ENCODE measurements at places on chromosomes 1 and 21. TPM values are rescaled to one million over a fixed set of nuclear protein-coding genes. Genes with fewer than 3 reads are reported as not detected.

The OR2T33 gene
- total RNA-seq: not detected

The TSPAN1 gene
- total RNA-seq: 10.0 TPM

The CACNA1S gene
- total RNA-seq: not detected

The CAP1 gene
- total RNA-seq: 40.7 TPM

DNA sequence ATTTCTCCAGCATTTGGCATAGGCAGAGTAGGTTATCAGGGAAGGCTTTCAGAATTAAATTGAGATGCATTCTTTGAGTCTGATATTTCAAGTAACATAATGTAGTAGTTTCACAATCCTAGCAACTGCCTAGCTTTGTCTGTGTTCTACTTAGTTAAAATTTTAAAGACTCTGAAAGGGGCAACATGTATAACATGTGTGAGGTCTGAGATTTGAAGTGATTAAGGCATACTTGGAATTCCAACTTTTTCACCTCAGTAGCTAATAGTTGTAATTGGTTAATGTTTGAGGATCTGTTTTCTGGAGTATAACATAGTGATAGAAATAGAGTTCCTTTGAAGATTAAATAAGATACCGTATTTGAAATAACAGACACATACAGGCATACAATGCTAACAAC, 335.2 kb upstream of the BEND5 start:
- H3K4me3 ChIP-seq: no peak overlapping the region
- H3K4me1 ChIP-seq: no peaks in the 10 kb centered on the region
- no peak overlapping the region for H3K27ac ChIP-seq
- DNase-seq: no peak

DNA sequence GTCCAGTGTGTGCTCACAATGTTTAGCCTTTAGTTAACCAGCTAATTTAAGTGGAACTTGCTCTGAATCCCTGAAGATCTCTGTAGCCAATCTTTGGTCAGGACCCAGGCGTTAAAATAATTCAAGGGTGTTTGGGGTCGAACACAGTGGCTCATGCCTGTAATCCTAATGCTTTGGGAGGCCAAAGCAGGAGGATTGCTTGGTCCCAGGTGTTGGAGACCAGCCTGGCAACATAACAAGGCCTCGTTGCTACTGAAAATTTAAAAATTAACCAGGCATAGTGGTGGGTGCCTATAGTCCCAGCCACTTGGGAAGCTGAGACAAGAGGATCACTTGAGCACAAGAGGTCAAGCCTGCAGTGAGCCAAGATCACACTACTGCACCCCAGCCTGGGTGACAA, 94.3 kb downstream of the ITSN1 start:
- no peaks in the 10 kb centered on the region for H3K27me3 ChIP-seq
- H3K4me3 ChIP-seq: no peak overlapping the region
- no peak for DNase-seq
- H3K4me1 ChIP-seq: no peaks in the 10 kb centered on the region
- no peaks in the 10 kb centered on the region for H3K36me3 ChIP-seq
- H3K27ac ChIP-seq: no peak overlapping the region

- H3K4me1 ChIP-seq: peaks cover 21% of the 10 kb centered on the region
- H3K4me3 ChIP-seq: no peak overlapping the region
- no peaks in the 10 kb centered on the region for H3K27me3 ChIP-seq
Measured at GRCh38 chr1:234899041-234899729, 229.5 kb downstream of the TOMM20 start.

- H3K27ac ChIP-seq: no peak overlapping the region
- H3K4me1 ChIP-seq: no peaks in the 10 kb centered on the region
- H3K27me3 ChIP-seq: no peaks in the 10 kb centered on the region
Measured at GRCh38 chr21:16455978-16456377, 726.2 kb downstream of the USP25 start.

DNA sequence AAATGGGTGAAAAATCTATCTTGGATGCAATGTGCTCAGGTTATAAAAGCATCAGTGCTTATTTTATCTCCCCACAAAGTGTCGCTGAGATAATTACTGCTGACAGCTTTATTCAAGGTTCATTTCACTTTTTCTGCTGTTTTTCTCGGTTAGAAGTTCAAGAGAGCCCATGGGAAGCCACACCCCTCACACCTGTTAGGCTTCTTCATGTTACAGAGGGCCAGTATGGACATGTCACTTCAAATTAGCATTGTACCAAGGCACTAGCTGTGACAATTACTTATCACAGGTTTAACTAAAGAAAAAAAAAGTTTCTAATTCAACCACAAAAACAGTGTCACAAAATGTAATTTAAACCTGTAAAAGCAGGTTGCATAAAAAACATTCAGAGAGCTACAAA, 187.3 kb upstream of the DMRTA2 start:
- DNase-seq: no peak
- H3K4me1 ChIP-seq: no peaks in the 10 kb centered on the region
- no peak overlapping the region for H3K4me3 ChIP-seq
- no peak overlapping the region for H3K27ac ChIP-seq

GRCh38 chr1:150484431-150484830, 2.8 kb upstream of the TARS2 start:
- no peaks in the 10 kb centered on the region for H3K27me3 ChIP-seq
- H3K4me1 ChIP-seq: peaks cover 7% of the 10 kb centered on the region
- H3K36me3 ChIP-seq: no peaks in the 10 kb centered on the region
- H3K27ac ChIP-seq: no peak overlapping the region

Measured in pancreas (tissue), 10 donors.